ENCODE measurements at places on chromosomes 5 and 9.

DNA sequence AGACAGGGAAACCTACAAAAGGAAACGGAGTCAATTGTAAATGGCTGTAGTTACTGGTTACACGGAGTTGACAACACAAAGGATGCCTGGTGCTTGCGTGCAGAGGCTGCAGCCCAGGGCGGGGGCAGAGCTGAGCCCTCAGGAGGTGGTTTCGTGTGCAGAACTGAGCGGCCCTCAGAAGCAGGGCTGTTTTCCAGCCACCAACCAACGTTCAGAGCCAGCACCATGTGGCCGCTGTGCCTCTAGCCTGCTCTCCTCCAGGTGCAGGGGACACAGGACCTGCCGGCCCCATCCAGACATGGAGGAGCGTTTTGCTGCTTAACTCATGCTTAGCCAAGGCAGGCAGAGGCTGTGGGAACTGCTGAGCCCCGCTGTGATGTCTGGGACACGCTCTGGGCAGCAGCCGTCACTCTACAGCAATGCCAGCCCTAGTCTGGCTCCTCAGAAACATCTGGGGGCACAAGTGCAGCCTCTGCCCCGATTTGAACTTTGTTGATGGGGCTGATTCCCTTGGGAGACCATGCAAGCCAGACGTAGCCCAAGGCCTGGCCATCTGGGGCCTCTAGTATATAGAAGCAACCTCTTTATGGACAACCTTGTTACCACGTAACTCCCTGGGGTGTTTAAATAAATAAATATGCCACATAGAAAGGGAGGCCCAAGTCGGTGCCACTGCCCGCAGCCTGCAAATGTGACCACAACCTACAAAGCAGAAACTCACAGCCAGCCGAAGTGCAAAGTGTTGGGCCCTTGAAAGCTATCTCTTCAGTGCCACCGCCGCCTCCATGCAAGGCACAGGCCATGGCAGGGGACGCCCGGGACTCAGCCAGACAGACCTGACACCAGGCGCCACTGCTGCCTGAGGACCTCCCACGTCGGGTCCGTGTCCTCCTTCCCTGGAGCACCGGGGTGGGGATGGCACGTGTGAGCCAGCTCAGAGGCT, 42.1 kb downstream of the NKD2 start:
- DNase-seq, result no peak

DNA sequence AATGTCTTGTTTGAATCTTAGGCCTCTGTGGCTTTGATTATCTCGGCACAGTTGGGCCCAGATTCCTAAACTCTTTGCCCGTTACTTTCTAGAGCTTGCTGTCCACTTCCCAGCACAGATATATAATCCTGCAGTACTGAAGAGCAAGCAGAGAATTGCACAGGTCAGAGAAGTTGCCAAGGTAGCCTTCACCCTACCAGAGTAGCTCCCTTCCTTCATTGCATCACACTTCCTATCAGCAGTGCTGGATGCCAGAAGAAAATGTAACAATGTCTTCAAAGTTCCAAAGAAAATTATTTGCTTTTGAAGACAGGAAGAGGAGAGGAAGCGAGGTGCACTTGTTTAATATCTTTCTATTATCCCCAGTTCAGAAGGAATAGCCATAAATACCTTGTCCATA, 38.1 kb upstream of the SPATA31D4 start:
- no peak for DNase-seq

- no peak for DNase-seq
Measured at GRCh38 chr9:28363151-28363562, 789.9 kb upstream of the C9orf72 start.

- no peak for DNase-seq
Measured at GRCh38 chr5:136749016-136749415, 383.7 kb upstream of the TRPC7 start.

- peak; percentile 82 for DNase-seq
Measured at GRCh38 chr9:6214903-6215302, 704 bp upstream of the IL33 start.

- no peak for DNase-seq
Measured at GRCh38 chr5:160441311-160441781, 19.7 kb downstream of the PTTG1 start.

DNA sequence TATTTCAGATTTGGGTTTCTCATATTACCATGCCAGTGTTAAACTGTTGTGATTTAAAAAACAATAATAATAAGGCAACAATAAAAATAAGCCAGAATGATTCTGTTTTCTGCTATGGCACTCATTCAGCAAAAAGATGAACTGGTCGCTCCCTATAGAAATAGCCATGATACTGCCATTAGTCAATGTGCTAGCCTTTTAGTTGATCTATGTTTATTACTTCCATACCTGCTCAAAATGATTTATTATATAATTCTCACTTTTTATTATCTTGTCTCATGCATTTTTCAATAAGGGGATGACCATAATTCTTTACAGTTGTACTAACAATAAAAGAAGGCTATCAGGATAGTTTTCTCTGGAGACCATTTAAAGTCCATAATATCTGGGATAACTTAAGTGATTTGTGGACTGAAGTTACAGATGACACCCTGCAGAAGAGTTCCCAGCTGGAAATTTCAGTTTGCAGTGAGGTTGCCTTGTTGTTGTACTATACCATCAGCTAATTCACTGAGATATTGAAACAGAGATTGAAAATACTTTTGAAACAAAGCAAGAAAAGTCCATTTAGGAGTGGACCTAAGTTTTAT, 334.3 kb downstream of the GABRB2 start:
- DNase-seq, result no peak

DNA sequence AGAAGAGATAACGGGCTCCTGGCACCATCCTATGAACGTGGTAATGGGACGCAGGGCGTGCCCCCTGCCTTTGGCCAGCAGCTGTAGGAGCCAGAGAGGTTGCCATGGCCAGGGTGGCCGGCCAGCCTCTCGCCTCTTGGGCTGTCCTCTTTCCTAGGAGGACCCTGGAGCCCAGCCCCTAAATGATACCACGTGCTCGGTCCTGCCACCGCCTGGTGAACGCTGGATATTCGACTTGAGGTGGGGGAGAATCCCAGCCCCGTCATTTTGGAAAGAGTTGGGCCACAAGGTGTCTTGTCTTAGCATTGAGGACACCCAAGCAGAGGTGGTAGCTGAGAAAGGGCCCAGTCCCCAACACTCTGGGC, 391 bp upstream of the NRG2 start:
- peak; percentile 3 for DNase-seq

GRCh38 chr9:73011956-73012355, 59.1 kb upstream of the ALDH1A1 start:
- DNase-seq, result no peak

DNA sequence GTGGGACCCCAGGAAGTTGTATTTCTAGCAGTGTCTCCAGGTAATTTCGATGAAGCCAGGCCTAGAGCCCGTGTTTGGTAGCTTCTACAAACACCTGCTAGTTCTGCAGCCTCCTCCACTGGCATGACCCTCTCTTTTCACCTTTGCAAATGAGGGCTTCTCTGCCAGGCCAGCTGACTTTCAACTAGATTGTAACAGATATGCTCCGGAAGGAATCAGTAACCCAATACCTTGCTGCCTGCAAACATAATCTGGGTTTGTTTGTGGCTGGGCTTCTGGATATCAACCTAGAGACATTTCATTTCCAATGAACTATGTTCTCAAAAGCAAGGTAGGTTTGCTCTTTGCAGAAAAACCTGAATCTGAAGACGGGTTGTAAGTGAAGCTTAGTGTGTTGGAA, 354.8 kb downstream of the DMRT2 start:
- DNase-seq, result no peak

GRCh38 chr5:74250304-74251102, 390.0 kb downstream of the ENC1 start:
- DNase-seq, result no peak

- DNase-seq, result no peak
Measured at GRCh38 chr5:169263591-169263990, 37.3 kb downstream of the SLIT3 start.

GRCh38 chr9:115109486-115109885, 8.5 kb downstream of the TNC start:
- DNase-seq, result peak; percentile 70

GRCh38 chr5:135211791-135212190, 177.8 kb upstream of the PITX1 start:
- DNase-seq, result no peak

GRCh38 chr9:134190232-134191121, 26.1 kb upstream of the RNU6ATAC start:
- DNase-seq, result no peak

- peak; percentile 7 for DNase-seq
Measured at GRCh38 chr5:58860680-58861079, 277.8 kb downstream of the RAB3C start.

- no peak for DNase-seq
Measured at GRCh38 chr9:136293476-136294077, 10.3 kb downstream of the CCDC187 start.

DNA sequence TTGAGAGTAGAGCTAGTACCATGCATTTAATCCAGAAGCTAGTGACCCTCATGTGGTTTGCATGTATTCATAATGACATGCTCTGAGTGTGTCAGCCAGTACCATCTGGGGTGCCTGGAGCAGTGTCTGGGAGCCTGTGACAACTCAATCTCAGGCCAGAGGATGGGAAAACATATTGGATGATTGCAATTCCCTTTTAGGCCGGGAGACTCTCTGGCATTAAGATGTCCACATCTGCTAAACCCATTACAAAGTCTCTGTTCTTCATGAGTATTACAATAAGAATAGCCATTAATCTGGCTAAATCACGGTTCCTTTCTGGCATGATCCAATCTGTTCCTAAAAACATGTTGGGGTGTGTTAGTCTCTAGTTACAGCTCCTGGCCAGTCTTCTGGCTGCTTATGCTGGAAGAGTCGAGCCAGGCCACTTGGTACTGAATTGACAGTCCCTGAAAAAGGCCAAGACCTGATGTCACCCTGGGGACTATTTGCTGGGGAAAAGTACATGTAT, 475.7 kb downstream of the ENC1 start:
- peak; percentile 37 for DNase-seq

DNA sequence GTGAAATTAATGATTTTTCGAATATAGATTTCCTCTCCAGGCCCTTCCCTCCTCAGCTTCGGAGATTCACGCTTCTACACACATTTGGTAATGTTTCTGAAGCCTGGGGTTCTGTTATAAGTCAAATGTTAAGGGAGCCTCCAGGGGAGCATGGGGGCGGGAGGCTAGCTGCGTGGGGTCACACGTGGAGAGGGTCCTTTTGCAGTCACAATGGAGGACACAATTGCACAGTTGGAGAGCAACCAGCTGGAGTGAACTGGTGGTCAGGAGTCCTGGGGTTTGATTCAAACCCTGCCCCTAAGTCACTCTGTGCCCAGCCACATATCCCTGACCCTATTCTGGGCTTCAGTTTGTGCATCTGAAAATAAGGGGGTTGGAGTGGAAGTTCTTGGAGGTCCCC, 481.4 kb downstream of the CDK5RAP2 start:
- DNase-seq, result no peak

GRCh38 chr5:12902611-12903010, 998.4 kb upstream of the CTNND2 start:
- no peak for DNase-seq

GRCh38 chr5:33761139-33761538, 130.7 kb downstream of the ADAMTS12 start:
- DNase-seq, result no peak

All from fibroblast of mammary gland (primary cell).